ENCODE measurements at places on chromosomes 5 and 9.

GRCh38 chr9:124008303-124008693, 3.3 kb upstream of the LHX2 start:
- DNase-seq, result no peak

- DNase-seq, result no peak
Observed at GRCh38 chr5:31626156-31626555, 12.8 kb upstream of the PDZD2 start.

- DNase-seq, result no peak
Observed at GRCh38 chr5:95801961-95802360, 20.6 kb downstream of the GLRX start.

- DNase-seq, result no peak
Observed at GRCh38 chr5:113122053-113122452, 145.5 kb downstream of the DCP2 start.

DNA sequence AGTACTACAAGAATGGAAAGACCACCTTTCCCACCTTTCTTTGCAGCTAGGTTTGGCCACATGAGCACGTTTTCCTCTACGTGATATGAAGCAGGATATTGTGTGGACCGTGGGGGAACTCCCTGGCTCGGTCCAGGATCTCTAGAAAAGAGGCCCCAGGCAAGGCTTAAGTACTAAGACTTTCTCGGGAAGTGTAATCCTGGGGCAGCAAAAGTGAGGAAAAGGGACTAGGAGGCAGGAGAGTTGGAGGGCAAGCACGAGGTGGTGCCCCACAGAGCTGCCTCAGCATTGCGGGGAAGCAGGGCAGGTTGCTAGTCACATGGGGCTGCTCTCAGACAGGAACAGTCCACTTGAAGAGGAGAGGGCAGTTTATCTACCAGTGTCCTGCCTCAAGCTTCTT, 235.1 kb downstream of the GADD45G start:
- DNase-seq, result no peak

- DNase-seq, result no peak
Observed at GRCh38 chr5:104533498-104533897, 970.9 kb upstream of the NUDT12 start.

DNA sequence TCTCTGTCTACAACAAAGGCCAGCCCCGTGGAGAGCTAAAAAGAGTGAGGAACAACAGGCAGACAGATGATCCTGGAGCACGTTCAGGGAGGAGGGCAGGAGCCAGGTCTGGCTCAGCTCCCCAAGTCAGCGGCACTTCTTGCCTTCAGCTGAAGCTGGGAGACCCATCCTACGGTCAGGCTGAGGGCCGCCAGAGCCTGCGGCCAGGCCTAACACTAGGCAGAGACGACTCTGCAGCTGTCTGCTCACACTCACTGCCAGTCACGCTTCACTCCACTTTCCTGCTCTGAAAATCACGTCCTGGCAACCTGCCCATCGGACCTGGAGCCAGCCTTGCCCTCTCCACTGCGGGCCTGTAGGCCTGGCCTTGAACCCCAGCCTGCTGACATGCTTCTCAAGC, 160.9 kb upstream of the LHFPL2 start:
- no peak for DNase-seq

DNA sequence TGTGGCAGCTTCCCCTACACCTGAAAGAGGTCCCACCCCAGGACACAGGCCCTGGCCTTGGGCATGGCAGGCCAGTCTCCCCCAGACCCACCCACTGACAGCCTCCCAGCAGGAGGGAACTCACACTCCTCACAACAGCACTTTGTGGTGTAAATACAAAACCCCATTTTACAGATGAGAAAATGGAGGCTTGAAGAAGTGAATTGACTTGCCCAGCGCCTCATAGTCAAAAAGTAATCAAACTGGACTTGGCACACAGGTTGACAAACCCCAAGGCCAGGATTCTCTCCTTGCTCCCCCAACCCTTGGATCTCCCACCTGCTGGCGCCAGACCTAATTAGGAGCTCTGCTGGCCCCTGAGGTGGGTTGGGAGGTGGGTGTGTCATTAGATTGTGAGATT, 29.2 kb upstream of the NEK6 start:
- DNase-seq, result no peak

DNA sequence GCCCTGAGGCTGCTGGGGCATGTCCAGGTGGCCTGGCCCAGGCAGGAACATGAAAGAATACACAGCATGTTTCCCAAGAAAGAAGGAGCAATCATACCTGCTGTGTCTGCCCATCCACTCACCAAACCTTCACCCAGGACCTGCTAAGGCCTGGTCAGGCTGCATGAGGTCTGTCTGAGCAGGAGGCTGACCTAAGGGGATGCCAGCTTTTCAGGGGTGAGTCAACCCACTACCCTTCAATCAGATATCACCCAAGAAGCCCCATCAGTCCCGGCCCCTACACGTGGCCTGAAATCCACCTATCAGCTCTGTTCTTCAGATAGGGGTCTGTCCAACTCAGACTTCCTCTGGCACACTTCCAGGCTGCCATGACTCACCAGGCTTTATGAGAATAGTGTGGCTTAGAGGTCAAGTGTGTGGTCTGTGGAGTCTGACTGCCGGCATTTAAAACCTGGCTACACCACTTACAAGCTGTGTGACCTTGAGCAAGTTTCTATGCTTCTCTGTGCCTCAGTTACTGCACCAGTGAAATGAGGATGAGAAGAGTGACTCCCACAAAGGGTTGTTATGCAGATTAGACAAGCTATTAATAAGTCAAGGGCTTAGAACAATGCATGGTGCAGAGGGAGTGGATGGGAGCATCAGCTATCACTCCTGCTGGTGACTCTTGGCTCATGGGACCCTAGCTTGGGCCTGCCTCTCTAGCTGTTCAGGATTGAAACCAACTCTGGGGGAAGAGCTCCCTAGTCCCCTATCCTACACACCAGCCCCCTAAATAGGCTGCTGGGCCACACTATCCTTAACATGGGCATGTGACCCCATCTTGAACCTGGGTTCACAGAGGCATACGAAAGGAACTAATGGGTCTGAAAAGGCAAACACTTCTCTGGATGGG, 130.3 kb downstream of the PAX5 start:
- no peak for DNase-seq

DNA sequence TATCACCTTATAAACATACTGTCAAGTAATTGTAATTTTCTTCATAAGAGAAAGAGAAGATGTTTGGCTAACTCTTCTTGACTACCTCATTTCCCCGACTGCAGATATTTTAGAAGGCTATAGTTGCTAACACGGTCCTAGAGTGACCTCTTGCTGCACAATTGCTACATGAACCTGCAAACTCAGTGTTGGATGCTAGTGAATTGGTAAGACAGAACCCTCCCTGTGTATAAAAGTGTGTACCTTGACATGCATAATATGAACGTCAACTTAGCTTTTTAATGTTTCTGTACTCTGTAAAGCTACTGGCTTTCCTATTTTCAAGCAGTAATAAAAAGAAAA, 46.7 kb upstream of the CER1 start:
- DNase-seq, result no peak

DNA sequence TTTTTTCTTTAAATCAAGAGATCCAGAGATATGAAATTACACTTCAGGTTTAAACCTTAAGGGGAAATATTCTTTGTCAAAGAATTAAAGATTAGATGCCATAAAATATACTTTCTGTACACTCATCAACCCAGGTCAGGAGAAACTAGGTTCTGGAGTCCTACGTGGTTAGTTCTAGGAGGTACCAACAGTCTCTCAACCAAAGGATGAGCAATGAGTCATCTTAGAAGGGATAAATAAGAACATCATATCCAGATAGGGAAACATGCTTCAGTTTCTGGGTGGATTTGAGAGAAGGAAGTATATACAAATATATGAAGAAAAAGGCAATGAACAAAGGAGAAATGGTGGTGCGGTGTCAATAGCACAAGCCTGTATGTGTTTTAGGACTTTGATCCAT, 98.2 kb downstream of the CSNK1G3 start:
- DNase-seq, result no peak

- DNase-seq, result no peak
Observed at GRCh38 chr5:123929055-123929474, 417.1 kb downstream of the CSNK1G3 start.

DNA sequence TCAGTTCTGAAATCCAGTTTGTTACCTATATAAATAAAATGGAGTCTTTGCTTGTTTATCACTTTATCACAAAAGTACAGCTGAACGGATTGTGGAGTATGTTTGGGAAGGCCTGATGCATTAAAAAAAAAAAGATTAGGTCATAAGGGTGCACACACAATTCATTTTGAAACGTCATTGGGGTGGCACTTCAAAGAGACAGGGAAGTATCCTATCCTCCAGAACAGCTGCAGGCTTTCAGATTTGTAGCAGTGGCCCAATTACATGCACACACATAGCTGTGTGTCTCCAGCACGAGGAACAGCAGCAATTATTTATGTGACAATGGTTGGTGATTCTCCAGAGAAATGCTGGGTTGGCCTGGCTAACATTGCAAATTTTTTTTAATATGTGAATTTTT, 46.8 kb upstream of the FER start:
- DNase-seq, result no peak
